ENCODE measurements at places on chromosomes 12 and 14. TPM values are rescaled to one million over a fixed set of nuclear protein-coding genes. Genes with fewer than 3 reads are reported as not detected.

Gene TSPAN19
- not detected for total RNA-seq

Gene LRFN5
- total RNA-seq: not detected

Gene STAC3
- 2.1 TPM for total RNA-seq

Gene GAS2L3
- total RNA-seq: 1.3 TPM

Gene SOX5
- total RNA-seq: not detected

Gene SERPINA5
- not detected for total RNA-seq

Gene ACVR1B
- total RNA-seq: 8.6 TPM

Gene RAD52
- 14.9 TPM for total RNA-seq

Gene TAS2R20
- total RNA-seq: 1.6 TPM

- peaks cover 69% of the 10 kb centered on the region for H3K4me1 ChIP-seq
- no peak overlapping the region for H3K27ac ChIP-seq
- DNase-seq: no peak
- peaks cover 5% of the 10 kb centered on the region for H3K36me3 ChIP-seq
- H3K27me3 ChIP-seq: no peaks in the 10 kb centered on the region
These were observed 34.2 kb downstream of the ATP2B1 start for GRCh38 chr12:89674326-89674942.

DNA sequence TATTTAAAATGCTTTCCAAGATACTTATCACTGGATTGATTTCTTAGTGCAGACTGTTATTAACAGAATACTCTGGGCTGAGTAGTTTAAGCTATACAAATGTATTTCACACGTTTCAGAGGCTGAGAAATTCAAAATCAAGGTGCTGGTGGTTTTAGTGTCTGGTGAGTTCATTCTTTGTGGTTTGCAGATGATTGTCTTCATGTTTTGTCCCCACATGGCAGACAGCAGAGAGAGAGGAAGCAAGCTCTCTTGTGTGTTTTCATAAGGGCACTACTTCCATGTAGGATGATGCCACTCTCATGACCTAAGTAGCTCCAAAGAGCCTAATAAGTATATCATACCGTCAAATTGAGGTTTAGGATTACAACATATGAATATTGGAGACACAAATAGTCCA, 1348.9 kb upstream of the FLRT2 start:
- no peaks in the 10 kb centered on the region for H3K4me1 ChIP-seq
- H3K27ac ChIP-seq: no peak overlapping the region
- no peaks in the 10 kb centered on the region for H3K36me3 ChIP-seq
- H3K4me3 ChIP-seq: no peak overlapping the region
- H3K27me3 ChIP-seq: no peaks in the 10 kb centered on the region

DNA sequence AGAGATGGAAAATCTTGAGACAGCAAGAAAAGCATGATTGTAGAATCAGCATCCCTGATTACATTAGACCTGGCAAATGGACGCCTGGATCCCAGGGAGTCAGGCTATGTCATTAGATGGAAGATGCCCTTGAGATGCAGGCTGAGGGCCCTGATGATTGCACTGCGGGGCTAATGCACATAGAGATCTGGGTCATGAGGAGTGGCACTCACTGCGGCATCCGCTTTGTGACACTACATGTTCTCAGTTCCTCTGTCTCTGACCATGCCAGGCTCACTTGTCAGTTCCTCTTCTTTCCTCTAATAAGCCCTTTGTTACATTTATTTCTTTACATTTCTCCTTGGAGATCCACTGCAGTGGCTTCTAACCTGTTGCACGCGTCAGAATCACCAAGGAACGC, 70.1 kb upstream of the GPATCH2L start:
- H3K27ac ChIP-seq: no peak overlapping the region
- H3K4me1 ChIP-seq: no peaks in the 10 kb centered on the region
- no peak overlapping the region for H3K4me3 ChIP-seq
- DNase-seq: no peak

DNA sequence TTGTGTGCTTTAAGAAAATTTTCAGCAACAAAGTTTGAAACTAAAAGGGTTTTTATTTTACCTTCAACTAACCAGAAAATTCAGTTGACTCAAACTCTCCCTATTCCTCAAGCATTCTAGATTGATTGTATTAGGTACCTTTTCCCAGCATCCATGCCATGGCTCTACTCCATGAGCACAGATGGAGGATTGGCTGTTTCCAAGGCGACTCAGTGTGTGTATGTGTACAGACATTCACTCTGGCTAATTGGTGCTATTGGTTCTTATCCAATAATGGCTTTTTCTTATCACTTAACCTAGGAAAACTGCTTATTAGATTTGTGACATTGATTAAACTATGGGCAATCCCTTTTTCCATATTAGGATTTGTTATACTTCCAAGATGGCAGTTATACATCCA, 202.6 kb downstream of the ANO6 start:
- H3K4me3 ChIP-seq: no peak overlapping the region
- H3K27ac ChIP-seq: no peak overlapping the region
- peaks cover 3% of the 10 kb centered on the region for H3K4me1 ChIP-seq
- peaks cover 17% of the 10 kb centered on the region for H3K36me3 ChIP-seq

DNA sequence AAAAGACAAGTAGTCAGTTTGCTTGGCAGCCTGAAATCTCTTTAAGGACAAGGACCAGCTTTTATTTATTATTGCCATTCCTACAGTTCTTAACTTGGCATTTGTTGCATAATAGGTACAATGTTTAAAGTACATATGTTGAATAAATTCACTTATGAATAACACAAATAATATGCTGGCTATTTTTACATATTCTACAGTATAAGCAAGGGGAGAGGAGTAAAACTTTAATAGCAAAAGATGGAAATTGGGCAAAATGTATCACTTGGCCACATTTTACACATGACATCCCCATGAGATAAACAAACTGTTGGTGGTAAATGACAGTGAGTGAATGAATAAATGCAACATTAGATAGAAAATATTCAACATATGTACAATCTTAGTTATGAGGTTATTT, 333.1 kb downstream of the DIO2 start:
- H3K27ac ChIP-seq: no peak overlapping the region
- H3K36me3 ChIP-seq: no peaks in the 10 kb centered on the region

- H3K27me3 ChIP-seq: no peaks in the 10 kb centered on the region
- no peaks in the 10 kb centered on the region for H3K4me1 ChIP-seq
- no peak overlapping the region for H3K4me3 ChIP-seq
- H3K36me3 ChIP-seq: no peaks in the 10 kb centered on the region
These were observed 64.5 kb upstream of the VASH1 start for GRCh38 chr14:76696791-76697190.

DNA sequence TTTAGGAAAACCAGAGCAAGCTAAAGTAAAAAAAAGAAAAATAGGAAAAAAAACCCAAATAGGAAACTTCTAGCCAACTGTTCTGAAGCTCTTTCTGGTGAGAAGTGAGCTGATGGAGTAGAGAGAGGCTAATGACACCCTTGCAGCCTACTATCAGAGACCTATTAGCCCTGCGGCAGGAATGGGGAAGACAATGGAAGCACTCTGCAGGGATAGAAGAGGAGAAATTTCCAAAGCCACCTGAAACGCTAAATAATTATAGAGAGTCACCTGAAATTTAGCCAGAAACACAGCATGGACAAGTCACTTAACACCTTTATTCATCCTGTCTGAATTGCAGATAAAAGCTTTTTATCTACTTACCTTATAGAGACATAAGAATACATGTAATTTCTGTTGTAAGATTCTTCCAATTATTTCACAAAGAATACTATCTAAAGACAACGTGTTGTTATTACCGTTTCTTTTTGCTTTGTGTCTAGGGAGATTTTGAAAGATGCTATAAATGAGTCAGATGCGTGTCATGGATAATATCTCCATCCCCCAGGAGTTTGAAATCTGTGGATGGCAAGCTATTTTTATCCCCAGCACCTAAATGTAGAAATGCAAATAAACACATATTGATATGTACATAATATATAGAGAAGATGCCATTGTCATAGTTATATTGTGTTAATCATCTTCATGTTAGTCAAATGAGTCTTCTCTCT, 138.6 kb downstream of the TPH2 start:
- H3K4me1 ChIP-seq: no peaks in the 10 kb centered on the region
- DNase-seq: no peak
- H3K27ac ChIP-seq: no peak overlapping the region
- no peak overlapping the region for H3K4me3 ChIP-seq

- H3K36me3 ChIP-seq: no peaks in the 10 kb centered on the region
- H3K4me3 ChIP-seq: no peak overlapping the region
- no peaks in the 10 kb centered on the region for H3K4me1 ChIP-seq
- DNase-seq: peak; percentile 45
- H3K27ac ChIP-seq: no peak overlapping the region
- peaks cover 2% of the 10 kb centered on the region for H3K27me3 ChIP-seq
These were observed 247.1 kb downstream of the AKAP6 start for GRCh38 chr14:32576088-32576795.

- no peaks in the 10 kb centered on the region for H3K4me1 ChIP-seq
- H3K27me3 ChIP-seq: no peaks in the 10 kb centered on the region
- no peak overlapping the region for H3K27ac ChIP-seq
- no peak for DNase-seq
These were observed 288.2 kb downstream of the PAWR start for GRCh38 chr12:79402606-79403005.

GRCh38 chr14:39218171-39218769, 15.4 kb upstream of the MIA2 start:
- no peaks in the 10 kb centered on the region for H3K27me3 ChIP-seq
- H3K4me1 ChIP-seq: peaks cover 18% of the 10 kb centered on the region
- H3K27ac ChIP-seq: no peak overlapping the region
- H3K4me3 ChIP-seq: no peak overlapping the region
- no peak for DNase-seq

- H3K4me3 ChIP-seq: peak overlapping the region; percentile 77
- H3K27ac ChIP-seq: peak overlapping the region; percentile 59
- H3K4me1 ChIP-seq: peaks cover 20% of the 10 kb centered on the region
- peaks cover 3% of the 10 kb centered on the region for H3K27me3 ChIP-seq
- peak; percentile 88 for DNase-seq
These were observed 705 bp upstream of the FLVCR2 start for GRCh38 chr14:75577729-75578101.

- H3K4me3 ChIP-seq: no peak overlapping the region
- DNase-seq: no peak
- H3K27me3 ChIP-seq: no peaks in the 10 kb centered on the region
- H3K36me3 ChIP-seq: no peaks in the 10 kb centered on the region
These were observed 499 bp downstream of the RNASE4 start for GRCh38 chr14:20684662-20685456.

GRCh38 chr14:35932659-35933159, 106.6 kb downstream of the BRMS1L start:
- H3K36me3 ChIP-seq: no peaks in the 10 kb centered on the region
- peaks cover 4% of the 10 kb centered on the region for H3K27me3 ChIP-seq
- H3K4me1 ChIP-seq: peaks cover 44% of the 10 kb centered on the region
- peak; percentile 79 for DNase-seq

- no peak overlapping the region for H3K4me3 ChIP-seq
- no peaks in the 10 kb centered on the region for H3K27me3 ChIP-seq
- DNase-seq: no peak
These were observed 6.9 kb upstream of the SPRYD4 start for GRCh38 chr12:56461235-56462159.

- no peaks in the 10 kb centered on the region for H3K27me3 ChIP-seq
- no peak for DNase-seq
- H3K4me3 ChIP-seq: no peak overlapping the region
- H3K27ac ChIP-seq: no peak overlapping the region
These were observed 99.6 kb downstream of the RPS6KA5 start for GRCh38 chr14:90960818-90961217.

- H3K4me1 ChIP-seq: peaks cover 70% of the 10 kb centered on the region
- no peak overlapping the region for H3K4me3 ChIP-seq
- H3K27ac ChIP-seq: peak overlapping the region; percentile 97
- H3K36me3 ChIP-seq: peaks cover 26% of the 10 kb centered on the region
- peak; percentile 40 for DNase-seq
- H3K27me3 ChIP-seq: no peaks in the 10 kb centered on the region
These were observed 71.3 kb downstream of the SUSD6 start for GRCh38 chr14:69682621-69683263.

DNA sequence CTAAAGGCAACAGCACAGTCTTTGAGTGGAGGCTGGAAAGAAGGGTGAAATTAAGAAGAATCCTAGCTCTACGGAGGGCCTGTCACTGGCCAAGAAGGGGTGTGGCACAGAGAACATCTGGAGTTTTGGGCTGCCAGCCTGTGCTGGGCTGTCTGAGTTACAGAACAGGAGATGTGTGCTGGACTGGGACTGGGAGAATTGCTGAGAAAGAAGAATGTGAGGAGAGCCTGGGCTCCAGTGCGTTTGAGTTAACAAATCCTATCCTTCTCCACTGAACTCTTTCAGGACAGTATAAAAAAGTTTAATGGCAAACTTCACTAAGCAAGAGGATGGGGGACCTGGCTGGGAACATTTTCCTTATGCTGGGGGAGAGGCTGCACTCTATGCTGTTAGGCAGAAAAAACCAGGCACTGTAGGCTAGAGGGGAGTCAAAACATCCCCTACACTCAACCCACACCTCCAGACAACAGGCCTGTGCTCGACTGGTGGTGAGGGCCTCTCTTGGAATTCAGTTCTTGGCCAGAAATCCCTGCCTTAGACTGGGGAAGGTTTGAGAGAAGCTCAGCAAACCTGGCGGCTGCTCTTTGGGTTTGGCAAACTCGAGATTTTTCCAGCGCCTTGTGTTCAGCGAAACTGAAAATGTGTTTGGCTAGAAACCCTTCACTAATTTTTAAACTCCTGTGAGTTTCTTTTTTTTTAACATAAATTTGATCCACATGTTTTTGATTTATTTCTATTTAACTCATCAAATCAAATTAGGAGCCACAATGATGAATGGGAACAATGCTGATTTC, 217.3 kb downstream of the MON2 start:
- H3K4me3 ChIP-seq: no peak overlapping the region
- H3K27ac ChIP-seq: no peak overlapping the region
- H3K27me3 ChIP-seq: peaks cover 3% of the 10 kb centered on the region
- no peaks in the 10 kb centered on the region for H3K36me3 ChIP-seq

GRCh38 chr12:34295366-34296142, 273.3 kb downstream of the ALG10 start:
- DNase-seq: no peak
- H3K27me3 ChIP-seq: no peaks in the 10 kb centered on the region
- peaks cover 2% of the 10 kb centered on the region for H3K36me3 ChIP-seq
- no peaks in the 10 kb centered on the region for H3K4me1 ChIP-seq
- no peak overlapping the region for H3K4me3 ChIP-seq

- H3K4me1 ChIP-seq: no peaks in the 10 kb centered on the region
- H3K27me3 ChIP-seq: no peaks in the 10 kb centered on the region
These were observed 986.4 kb downstream of the AACS start for GRCh38 chr12:126051611-126052107.

GRCh38 chr14:102469261-102469660, 40.3 kb downstream of the ANKRD9 start:
- no peak for DNase-seq
- no peak overlapping the region for H3K4me3 ChIP-seq
- no peaks in the 10 kb centered on the region for H3K27me3 ChIP-seq
- H3K36me3 ChIP-seq: peaks cover 8% of the 10 kb centered on the region
- peaks cover 9% of the 10 kb centered on the region for H3K4me1 ChIP-seq

GRCh38 chr12:116171549-116171948, 105.9 kb downstream of the MED13L start:
- H3K27me3 ChIP-seq: no peaks in the 10 kb centered on the region
- H3K27ac ChIP-seq: peak overlapping the region; percentile 97
- H3K36me3 ChIP-seq: peaks cover 2% of the 10 kb centered on the region
- peak overlapping the region; percentile 72 for H3K4me3 ChIP-seq
- H3K4me1 ChIP-seq: peaks cover 59% of the 10 kb centered on the region

GRCh38 chr12:114160445-114160844, 194.3 kb upstream of the RBM19 start:
- H3K27ac ChIP-seq: no peak overlapping the region
- no peak for DNase-seq
- H3K4me1 ChIP-seq: no peaks in the 10 kb centered on the region
- H3K4me3 ChIP-seq: no peak overlapping the region

GRCh38 chr12:22431693-22432251, 97.3 kb upstream of the ST8SIA1 start:
- H3K4me3 ChIP-seq: peak overlapping the region; percentile 55
- no peak for DNase-seq
- no peaks in the 10 kb centered on the region for H3K36me3 ChIP-seq
- peaks cover 2% of the 10 kb centered on the region for H3K27me3 ChIP-seq
- peaks cover 5% of the 10 kb centered on the region for H3K4me1 ChIP-seq
